ENCODE measurements at places on chromosomes 11 and 22.

DNA sequence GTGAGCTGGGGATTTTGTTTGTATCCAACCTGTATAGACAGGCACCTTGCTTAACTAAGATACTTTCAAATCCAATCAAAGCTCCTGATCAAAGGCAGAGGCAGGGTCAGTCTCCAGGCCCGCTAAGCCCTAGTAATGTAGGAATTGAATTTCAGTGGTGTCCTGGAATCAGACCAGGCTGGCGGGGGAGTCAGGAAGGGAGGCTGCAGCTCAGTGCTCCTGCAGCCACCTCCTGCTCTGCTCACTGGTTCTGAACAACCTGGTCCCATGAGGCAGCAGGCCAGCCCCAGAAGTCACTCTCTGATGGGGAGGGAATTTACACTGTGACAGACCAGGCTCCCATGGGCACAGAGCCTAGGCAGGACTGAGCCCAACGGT lies 38.5 kb upstream of the GALNT18 start:
- DNase-seq, result no peak

DNA sequence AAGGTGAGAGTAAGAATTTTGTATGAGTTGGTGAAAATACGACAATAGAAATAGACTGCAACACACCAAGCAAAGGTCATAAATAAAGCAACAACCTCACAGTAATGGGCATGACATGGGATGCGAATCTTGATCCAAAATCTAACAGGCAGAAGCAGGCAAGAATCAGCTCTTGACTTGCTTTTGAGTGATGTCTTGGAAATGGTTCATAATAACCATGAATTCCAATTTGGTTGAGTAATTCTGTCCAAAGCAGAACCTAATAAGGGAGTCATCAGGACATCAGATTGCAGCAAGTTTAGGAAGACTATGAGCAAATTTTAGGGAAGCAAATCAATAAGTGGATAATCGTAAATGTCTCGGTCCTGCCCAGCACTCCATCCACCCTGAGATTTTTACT lies 224.0 kb upstream of the ISX start:
- no peak for DNase-seq

- peak; percentile 19 for DNase-seq
Observed at GRCh38 chr11:94183886-94184264, 55.2 kb downstream of the PANX1 start.

DNA sequence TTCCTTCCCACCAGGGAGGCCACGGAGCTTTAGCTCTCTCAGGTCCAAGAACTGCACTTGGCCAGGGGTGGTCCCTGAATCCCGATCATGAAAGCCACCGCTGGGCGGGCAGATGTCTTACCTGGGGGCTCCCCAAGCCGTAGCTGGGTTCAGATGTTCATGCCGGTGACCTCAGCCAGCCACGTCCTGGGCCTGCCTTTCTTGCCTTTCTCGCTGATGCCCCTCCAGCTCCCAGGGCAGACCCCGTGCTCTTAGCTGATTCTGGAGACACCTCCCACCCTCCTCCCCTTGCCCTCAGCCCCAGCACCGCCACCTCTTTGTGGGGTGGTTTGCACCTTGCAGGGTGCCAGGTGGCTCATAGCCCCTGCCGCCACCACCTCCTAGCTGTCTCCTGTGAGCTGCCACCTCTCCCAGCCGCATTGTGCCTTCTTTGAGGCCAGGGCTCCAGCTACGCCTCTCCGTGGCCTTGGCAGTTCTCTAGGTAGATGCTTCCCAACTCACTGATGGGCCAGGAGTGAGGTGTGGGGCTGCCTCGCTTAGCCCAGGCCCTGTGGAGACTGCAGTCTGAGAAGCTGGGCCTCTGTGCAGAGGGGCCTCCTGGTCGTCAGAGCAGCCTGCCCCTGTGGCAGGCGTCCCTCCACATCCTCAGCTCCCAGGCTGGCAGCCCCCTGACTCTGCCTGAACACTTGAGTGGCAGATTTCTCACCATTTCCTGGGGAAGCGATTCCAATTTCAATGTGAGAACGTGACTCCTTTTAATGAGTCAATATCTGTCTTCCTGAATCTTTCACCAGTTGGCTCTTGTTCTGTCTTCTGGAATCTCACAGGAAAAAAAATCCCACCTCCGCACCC lies 97.6 kb upstream of the B3GAT1 start:
- DNase-seq, result no peak

GRCh38 chr11:83115026-83115425 lies 41.9 kb upstream of the PCF11 start:
- DNase-seq, result no peak

DNA sequence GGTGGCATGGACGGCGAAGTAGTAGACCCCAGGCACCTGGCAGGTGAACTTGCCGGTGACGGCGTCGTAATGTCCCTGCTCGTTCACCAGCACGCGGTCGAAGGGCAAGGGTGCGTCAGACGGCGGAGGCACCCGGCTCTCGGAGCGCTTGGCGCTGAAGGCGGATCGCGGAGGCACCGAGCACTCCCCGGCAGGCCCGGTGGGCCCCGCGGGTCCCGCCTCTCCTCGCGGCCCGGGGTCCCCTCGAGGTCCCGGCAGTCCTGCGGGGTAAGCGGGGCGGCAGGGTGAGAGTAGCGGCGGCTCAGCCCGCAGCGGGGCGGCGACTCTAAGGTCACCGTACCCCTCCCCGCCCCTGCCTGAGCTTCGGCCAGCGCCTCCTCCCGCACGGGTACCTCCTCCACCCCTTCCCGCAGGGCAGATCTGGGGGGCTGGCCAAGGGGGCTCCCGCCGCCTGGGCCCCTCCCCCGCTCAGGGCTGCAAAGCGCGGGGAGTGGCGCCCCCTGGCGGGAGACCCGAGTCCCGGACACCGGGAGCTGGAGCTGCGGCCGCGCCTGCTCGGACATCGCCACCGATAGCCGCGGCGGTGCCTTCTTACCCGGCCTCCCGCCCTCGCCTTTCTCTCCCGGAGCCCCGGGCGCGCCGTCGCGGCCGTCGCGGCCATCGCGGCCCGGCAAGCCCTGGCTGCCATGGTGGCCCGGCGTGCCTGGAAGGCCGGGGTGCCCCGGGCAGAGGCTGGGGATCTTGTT lies 921 bp downstream of the C1QTNF5 start:
- no peak for DNase-seq

DNA sequence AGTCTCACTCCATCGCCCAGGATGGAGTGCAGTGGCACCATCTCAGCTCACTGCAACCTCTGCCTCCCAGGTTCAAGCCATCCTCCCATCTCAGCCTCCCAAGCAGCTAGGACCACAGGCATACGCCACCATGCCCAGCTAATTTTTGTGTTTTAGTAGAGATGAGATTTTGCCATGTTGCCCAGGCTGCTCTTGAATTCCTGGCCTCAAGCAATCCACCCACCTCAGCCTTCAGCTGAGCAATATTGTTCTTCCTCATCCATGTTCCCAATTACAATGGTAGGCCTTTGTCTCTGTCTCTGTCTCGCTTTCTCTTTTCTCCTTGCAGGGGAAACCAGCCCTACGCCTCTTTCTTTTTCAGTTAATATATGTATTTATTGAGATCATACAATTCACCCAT lies 10.3 kb downstream of the HSPA8 start:
- no peak for DNase-seq

DNA sequence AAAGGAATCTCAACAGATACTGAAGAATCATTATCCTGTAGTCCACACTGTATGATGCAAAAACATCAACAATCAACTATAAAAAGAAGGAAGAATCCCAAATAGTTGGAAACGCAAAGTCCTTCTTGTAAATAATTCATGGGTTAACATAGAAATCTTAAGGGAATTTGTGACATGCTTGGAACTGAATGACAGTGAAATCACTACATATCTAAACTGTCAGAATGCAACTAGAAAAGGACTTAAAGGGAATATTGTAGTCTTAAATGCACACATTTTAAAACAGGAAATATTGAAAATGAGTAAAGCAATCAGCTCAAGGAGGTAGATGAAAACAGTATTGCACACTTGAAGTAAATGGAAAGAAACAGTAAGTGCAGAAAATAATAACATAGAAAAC lies 147.6 kb upstream of the MPPED2 start:
- no peak for DNase-seq

DNA sequence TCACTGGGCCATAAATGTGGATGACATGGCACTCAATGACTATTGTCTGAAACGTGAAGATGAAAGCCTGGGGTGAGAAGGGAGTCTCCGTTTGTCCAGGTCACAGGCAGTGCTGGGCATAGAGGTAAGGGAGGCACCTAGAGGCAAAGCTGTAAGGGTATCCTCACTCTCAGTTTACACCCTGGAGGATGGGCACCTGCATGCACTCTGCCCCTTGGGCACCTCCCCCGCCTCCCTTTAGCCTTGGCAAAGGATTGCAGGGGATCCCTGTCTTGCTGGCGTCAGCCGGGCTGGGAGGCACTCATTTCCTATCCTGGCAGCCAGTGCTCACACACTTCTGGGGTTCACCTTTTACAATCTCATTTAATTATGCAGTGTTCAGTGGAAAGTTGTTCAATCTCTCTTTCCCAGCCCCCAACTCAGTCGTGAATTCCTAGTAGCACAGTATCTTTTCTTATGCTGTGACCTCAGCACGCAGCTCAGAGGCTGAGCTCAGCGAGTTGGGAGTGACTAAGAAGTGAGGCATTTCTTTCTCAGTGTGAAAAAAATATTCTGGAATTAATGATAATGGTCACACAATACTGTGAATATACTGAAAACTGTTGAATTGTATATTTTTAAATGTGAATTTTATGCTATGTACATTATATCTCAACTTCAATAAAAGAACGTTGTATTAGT lies 866.6 kb downstream of the BRD1 start:
- no peak for DNase-seq

DNA sequence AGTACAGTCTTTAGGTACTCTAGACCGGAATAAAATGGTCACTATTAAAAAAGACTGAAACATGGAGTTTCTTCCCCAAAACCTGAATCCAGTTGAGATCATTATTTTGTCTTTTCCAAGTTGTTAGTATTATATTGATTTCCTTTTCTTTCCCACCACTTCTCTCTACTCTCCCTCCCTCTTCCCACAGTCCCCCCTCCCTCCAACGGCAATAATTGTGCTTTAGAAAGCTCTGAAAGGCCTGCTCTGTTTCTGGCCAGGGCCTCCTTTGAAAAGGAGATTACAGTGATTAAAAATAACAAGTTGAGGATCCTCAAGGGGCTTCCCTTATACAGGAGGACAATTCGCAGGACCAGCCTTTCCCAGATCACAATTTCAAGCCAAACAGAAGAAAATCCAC lies 3.5 kb downstream of the SPON1 start:
- no peak for DNase-seq

DNA sequence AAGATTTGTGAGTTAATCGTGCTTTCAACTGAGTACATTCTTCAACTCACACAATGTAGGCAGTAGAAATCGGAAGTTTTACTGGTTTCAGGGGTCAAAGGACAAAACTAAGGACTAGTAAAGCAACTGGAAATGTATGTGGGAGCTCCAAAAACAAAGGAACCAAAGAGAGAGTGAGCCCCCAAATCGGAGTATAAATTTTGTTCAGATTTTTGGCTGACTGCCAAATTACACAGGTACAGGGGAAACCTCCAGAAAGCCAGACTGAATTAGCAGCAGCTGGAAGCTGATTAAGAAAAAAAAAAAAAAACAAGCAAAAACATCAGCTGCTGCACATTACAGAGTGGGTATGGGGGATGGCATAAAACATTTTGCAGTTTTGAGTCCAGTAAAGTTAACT lies 75.2 kb upstream of the GNAZ start:
- DNase-seq, result no peak

DNA sequence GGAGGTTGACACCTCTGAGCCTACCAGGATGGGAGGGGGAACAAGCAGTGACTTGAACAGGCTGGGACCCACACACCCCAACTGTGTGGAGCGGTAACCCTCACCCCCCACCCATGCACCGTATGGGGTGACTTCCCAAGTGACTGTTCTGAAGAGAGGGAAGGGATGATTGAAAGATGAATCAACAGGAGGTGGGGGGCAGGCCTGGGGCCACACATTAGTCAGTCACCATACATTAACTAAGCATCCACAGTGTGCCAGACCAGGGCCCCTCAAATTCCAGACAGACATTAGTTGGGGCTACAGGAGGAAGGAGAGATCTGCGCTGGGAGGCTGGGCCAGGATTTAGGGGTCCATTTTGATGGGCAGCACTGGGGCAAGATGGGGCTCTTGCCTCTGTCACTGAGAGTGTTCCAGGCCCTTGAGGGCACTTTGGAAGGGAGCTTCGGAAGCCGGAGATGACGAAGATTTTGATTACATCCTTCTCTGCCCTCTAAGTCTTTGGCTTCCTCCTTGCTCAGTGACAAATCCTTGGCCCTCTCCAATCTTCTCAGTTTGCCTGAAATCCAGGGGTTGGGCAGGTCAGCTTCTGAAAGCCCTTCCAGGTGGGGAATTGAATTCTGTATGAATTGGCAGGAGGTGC lies 966 bp downstream of the SMTN start:
- no peak for DNase-seq

DNA sequence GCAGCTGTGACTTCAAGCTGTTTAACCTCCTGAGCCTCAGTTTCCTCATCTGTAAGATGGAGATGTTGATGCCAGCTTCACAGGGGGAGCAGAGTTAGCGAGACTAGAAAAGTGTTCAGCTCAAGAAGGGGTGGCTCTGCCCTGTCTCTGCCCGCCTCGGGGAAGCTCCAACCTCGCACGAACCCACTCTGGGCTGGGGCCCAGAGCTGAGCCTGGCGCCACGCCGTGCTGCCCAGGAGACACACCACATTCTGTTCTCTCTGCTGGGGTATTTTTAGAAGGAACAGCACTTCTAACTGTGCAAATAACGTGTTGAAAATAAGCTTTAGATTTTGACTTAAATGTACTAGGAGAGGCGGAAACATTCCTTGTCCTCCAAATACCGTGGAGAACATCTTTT lies 74.1 kb downstream of the PHF21B start:
- DNase-seq, result no peak

- no peak for DNase-seq
Observed at GRCh38 chr11:74550991-74551753, 41.2 kb upstream of the POLD3 start.

DNA sequence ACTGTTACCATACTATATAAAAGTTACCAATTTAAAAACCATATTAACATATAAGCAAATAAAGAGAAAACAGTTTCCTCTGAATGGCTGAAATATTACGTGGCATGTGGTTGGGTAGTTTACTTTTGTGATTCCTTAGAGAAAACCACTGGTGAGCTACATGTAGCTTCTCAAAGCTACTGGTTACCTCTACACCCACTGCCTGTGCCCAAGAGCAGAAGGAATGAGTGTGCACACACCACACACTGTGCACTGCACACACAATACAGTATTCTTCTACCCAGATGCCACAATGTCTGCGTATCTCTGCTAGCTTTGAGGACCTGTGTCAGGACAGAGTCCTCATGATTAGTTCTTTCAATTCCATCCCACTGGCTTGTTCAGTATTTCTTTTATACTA lies 25.5 kb upstream of the YPEL1 start:
- peak; percentile 57 for DNase-seq

GRCh38 chr11:63558459-63559157 lies 4.6 kb downstream of the PLAAT2 start:
- DNase-seq, result no peak

- no peak for DNase-seq
Observed at GRCh38 chr11:129788278-129788677, 27.4 kb upstream of the TMEM45B start.

GRCh38 chr22:20203142-20203551 lies 52.3 kb upstream of the CCDC188 start:
- no peak for DNase-seq

Data from stimulated activated naive CD8-positive, alpha-beta T cell treated with anti-CD3 and anti-CD28 coated beads, Interleukin-15, amount 100 ng/mL, for 72 hours (primary cell).